CD4-positive, alpha-beta T cell treated with Interleukin-4 for 4 hours (primary cell): ENCODE measurements at places on chromosomes 11 and 22.

GRCh38 chr22:19995611-19996339 lies 20.8 kb downstream of the ARVCF start:
- DNase-seq, result no peak

- DNase-seq, result no peak
Measured at GRCh38 chr22:47298017-47298785, 535.8 kb downstream of the TBC1D22A start.

DNA sequence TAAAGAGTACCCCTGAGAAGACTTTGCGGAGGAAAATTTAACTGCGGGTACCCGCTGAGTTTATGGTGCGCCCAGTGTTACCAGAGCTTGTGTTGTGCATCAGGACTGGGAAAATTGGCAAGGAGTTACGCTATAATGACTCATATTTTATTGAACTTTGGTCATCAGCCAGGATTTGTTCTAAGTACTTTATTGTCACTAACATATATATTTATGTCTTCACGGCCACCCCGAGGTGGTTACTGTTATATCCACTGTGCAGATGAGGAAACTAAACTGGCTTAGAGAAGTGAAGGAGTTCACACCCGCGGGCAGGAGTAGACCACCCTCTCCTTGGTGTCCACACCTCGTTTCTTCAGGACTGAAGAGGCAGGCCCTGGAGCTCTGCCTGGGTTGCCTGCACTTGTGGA lies 667 bp downstream of the ACCS start:
- peak; percentile 10 for DNase-seq

GRCh38 chr11:45280449-45280848 lies 5.7 kb downstream of the SYT13 start:
- DNase-seq, result no peak

DNA sequence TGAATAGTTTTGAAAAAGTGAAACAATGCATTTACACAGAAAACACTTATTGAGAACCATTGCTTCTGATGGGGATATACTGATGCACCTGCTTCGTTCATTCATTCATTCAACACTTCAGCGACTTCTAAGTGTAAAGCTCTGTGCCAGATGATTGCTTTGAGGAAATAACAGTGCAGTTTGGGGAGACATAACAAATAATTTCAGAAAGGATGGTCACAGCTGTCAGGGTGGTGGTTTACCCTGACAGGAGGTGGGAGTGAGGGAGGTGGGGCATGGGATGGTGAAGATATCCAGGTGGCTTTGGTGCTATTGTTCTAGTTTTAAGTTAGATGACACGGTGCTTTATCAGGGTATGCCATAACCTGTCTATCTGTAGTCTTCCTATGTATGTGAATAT lies 344.1 kb downstream of the LARGE1 start:
- no peak for DNase-seq

DNA sequence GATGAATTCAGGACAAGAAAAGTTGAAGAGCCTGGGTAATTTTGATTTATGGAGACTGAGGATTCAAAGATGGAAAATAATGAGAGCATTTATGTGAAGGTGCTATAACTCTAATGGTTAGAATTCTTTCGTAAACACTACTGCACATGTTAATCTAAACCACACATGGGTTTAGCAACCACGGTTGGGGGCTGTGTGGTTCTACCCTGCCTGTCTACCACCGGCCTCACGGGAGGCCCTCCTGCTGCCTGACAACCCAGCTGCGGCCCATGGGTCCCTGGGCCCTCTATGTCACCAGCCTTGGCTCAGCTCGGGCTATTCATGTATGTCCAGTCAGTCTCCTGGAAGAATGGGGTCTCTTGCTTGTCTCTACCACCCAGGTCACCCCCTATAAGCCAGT lies 68.5 kb upstream of the ARFGAP3 start:
- DNase-seq, result no peak

- no peak for DNase-seq
Measured at GRCh38 chr11:27330633-27331270, 32.3 kb downstream of the CCDC34 start.

GRCh38 chr11:6755303-6755952 lies 16.3 kb downstream of the OR2AG2 start:
- peak; percentile 54 for DNase-seq

GRCh38 chr11:122202161-122202950 lies 86.3 kb upstream of the BLID start:
- no peak for DNase-seq

GRCh38 chr22:41908411-41909309 lies 6.2 kb downstream of the SHISA8 start:
- peak; percentile 56 for DNase-seq

- peak; percentile 6 for DNase-seq
Measured at GRCh38 chr11:35662061-35662648, 420 bp upstream of the TRIM44 start.

DNA sequence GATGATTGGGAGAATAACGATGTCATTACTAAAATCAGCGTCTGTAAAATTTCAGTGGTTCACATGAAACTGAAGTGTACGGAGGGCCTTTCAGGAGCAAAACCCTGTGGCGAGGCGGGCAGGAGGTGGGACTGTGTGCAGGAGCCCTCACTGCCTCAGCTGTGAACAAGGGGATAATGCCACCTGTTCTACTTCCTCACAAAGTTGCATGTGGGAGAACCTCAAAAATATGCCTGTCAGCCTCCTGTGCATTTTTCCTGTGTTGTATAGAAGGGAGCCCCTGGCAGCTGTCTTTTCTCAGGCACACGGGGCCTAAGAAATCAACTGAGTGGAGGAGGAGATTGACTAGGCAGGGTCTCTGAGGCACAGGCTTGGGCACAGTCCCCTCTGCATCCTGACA lies 43.0 kb upstream of the MYO18B start:
- DNase-seq, result no peak

- DNase-seq, result no peak
Measured at GRCh38 chr11:129372609-129373488, 2.8 kb upstream of the BARX2 start.

GRCh38 chr22:36795633-36796032 lies 19.7 kb upstream of the IFT27 start:
- no peak for DNase-seq

DNA sequence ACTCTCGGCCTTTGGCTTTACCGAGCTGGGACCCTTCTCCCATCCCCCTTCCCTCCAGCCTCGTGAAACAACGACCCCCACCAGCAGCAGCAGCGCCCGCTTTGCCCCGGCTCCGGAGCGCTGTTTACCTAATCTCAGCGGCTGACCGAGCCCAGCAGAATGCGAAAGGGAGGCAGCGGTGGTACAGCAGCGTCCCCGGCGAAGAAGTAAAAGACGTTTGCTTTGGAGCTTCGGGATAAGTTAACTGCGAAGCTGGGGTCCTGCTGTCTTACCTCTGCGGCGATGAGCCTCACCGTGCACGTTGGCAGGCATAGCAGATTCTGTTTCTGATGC lies 2.0 kb upstream of the LARGE1 start:
- DNase-seq, result no peak

- DNase-seq, result peak; percentile 12
Measured at GRCh38 chr11:116217006-116217405, 555.8 kb downstream of the BUD13 start.

DNA sequence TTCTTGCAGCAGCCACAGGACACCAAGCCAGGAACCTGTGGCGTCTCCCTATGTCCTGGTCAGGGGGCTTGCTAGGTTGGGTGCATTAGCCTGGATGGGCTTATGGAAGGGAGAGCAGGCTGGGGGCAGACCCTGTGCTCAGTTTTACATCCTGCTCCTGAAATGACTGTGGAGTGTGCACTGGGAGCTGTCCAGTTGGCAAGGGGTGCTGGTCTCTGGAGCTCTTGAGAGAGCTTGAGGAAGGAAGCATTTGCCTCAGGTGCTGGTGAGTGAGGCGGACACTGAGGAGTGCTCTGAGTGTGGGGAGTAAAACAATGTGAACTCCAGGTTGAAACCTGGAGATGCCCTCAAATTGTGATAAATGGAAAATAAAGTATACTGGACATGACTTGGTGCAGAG lies 3.4 kb downstream of the SCGB1D4 start:
- no peak for DNase-seq

DNA sequence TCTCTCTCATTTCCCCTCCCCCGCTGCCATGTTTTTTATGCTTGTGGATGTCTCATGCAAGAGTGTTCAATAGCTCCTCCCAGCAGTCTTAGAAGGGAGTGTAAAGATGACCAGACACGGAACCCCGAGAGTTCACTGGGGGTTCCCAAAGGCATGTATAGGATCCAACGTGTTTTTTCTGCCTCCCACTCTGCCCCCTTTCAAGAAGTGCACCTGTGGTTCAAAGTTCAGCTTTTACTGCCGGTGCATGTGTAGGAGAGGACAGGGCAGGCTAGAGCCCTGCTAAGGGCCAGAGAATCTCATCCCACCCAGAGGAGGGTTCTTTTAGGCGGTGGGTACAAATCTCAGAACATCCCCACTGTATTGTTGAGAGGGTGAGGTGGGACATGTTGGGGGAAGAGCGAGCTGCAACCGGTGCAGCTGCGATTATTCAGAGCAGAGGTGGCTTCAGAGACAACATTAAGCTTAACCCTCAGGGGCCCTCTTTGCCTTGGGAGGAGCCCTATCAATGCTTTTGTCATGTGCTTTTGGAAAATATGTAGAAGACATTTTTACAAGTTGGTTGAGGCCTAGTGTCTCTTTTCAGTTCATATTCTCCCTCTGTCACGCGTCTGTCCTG lies 14.5 kb downstream of the MIF start:
- DNase-seq, result no peak

DNA sequence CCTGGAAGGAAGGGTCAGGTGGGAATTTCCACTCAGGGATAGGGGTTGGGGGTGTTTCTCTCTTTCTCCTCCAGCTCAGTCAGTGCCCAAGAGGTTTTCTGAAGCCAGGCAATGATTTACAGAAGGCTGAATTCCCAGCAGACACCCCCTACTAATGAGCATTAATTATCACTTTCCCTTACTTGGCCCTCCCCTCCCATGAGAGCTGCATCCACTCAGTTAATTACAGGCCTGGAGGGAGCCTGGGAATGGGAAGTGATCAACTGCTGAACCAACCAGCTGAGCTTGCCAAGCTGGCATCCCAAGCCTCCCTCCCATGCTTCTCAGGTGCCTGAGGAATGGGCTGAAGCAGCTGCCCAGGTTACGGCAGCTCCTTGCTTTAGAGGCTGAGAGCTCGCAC lies 992 bp downstream of the LGALS12 start:
- DNase-seq, result no peak

GRCh38 chr11:125140233-125140632 lies 24.3 kb upstream of the PKNOX2 start:
- DNase-seq, result no peak

GRCh38 chr11:79397252-79397651 lies 43.6 kb downstream of the TENM4 start:
- no peak for DNase-seq

DNA sequence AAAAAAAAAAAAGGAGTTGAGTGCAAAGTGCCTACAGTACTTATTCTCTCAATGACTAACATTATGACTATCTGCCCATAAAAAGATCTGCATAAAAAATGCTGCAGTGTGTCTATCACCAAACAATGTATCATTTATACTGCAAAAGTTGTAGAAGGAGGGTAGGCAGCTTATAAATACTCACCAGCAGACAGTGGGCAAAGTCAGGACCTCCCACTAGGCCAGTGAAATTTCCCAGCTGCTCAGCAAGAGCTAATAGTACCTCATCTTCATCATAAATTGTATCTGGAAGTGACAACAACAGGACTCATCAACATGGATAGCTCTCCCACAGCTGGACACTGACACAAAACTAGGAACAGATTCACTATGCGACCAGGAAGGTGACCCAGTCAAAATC lies 1.6 kb downstream of the PPP2R1B start:
- no peak for DNase-seq
